T-cell (primary cell): ENCODE measurements at places on chromosomes 7 and 10. TPM values are rescaled to one million over a fixed set of nuclear protein-coding genes. Genes with fewer than 3 reads are reported as not detected.

DNA sequence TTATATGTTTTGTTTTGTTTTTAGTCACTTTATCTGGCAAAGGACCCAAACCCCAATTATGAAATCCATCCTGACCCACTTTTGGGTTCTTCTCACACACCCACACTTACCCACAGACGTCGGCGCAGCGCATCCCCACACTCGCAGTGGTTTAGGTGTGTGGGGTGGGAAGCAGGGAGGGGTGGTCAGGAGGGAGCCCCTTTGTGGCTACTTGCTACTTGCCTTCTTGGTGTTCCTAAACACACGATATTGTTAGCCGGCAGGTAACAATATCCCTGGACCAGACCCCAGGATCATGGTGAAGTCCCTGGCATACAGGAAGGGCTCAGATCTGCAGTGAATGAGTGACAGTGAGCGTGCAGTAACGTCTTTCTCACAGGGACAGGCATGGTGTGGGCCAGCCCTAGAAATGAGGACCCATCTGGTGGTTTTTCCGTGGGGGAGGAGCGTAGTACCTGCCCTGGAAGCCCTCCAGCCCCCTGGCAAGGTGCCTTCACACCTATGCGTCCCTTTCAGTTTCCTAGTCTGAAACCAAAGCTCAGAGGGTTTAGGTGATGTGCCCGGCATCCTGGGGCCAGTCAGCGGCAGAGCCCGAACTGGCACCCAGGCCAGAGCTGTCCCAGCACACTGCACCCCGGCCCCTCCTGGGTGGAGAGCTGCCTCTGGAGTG lies 4.4 kb downstream of the SPOCK2 start:
- DNase-seq: peak; percentile 59

DNA sequence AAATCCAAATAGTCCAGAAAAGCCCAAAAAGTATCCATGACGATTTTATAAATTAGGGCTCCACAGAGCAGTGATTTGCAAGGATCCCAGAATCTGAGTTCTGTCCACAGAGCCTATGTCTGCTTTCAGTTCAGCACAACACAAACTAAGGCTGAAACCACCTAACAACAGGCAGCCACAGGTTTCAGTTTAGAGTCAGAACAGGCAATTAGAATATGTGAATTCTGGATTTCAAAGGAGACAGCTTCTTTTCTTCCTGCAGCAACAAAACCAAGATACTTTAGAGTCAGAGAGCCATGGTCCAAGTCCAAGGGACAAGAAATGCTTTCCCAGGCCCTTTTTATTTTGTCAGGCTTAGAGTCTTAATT lies 23.6 kb downstream of the IFIT3 start:
- DNase-seq: no peak

- no peak for DNase-seq
These were observed 371.9 kb downstream of the BMPER start for GRCh38 chr7:34277016-34277802.

- no peak for DNase-seq
These were observed 124.2 kb downstream of the ARHGAP22 start for GRCh38 chr10:48480397-48481374.

The UCMA gene
- not detected for total RNA-seq

GRCh38 chr10:103610083-103610472 lies 116.6 kb downstream of the NEURL1 start:
- no peak for DNase-seq

DNA sequence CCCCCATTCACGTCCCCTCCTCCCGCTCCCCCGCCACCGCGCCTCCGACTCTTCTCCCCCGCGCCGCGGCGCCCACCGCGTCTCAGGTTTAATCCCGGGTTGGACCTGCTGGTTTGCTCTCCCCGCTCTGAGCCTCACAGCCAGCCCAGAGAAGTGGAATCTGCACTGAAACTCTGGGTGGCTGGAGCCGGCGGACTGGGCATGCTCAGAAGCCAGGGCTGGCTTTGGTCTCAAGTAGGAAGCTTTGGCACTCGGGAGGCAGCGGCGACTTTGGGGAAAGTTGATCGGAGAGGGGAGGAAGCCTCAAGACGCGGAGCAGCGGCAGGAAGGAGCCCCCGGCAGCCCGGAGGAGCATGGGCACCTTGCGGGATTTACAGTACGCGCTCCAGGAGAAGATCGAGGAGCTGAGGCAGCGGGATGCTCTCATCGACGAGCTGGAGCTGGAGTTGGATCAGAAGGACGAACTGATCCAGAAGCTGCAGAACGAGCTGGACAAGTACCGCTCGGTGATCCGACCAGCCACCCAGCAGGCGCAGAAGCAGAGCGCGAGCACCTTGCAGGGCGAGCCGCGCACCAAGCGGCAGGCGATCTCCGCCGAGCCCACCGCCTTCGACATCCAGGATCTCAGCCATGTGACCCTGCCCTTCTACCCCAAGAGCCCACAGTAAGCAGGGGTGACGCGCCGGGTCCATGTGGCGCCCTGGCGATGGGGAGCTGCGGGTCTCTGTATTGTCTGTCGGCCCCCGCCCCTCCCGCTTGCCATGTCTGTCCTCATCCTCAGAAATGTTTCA lies at the start of gene PRKG1:
PRKG1 (plus strand) TSS at position 250 of the 791 bp plus-strand sequence.
- DNase-seq: no peak

GRCh38 chr7:38382684-38383083 lies 109.2 kb upstream of the TARP start:
- no peak for DNase-seq

DNA sequence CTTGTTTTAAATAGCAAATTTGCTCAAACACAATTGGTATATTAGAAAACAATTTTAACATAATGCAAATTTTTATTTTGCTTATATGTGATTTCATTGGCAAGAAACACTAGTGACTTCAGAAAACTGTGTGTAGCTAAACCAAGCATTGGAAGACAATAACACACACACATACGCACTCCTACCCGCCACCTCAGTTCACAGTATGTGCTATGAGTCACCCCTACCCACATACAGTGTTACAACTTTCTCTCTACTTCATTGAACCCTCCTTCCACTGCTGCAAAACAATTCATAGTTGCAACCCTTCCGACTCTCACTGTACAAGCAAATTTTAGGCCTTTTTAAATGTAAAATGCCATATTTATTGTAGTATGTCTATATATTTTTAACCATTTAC lies 119.9 kb upstream of the THSD7A start:
- DNase-seq: no peak

GRCh38 chr10:29508554-29509244 lies 126.1 kb downstream of the SVIL start:
- DNase-seq: no peak

- no peak for DNase-seq
These were observed 30.1 kb upstream of the PTPRN2 start for GRCh38 chr7:158617737-158618128.

DNA sequence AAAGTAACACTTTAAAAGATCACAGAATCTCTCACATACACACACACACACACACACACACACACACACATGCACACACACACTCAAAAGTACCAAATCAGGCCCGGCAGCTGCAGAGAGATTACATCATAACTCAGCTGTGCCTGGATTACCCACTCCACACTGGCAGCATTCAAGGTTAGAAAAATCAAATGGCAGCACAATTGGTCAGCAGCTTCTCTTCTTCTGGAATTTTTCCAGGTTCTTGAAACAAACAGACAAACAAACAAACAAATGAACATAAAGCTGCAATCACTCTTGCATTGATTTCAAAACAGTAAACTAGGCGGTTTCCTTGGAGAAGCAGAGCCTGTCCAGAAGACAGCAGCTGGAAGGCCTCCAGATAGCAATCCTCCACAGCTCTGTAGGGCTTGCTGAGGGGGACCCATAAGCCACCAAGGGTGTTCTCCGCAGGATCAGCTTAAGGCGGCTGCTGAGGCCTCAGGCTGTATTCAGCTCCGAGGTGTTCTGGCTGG lies 24.5 kb upstream of the FAM133B start:
- no peak for DNase-seq

GRCh38 chr7:35374858-35375257 lies 121.0 kb upstream of the TBX20 start:
- DNase-seq: no peak

DNA sequence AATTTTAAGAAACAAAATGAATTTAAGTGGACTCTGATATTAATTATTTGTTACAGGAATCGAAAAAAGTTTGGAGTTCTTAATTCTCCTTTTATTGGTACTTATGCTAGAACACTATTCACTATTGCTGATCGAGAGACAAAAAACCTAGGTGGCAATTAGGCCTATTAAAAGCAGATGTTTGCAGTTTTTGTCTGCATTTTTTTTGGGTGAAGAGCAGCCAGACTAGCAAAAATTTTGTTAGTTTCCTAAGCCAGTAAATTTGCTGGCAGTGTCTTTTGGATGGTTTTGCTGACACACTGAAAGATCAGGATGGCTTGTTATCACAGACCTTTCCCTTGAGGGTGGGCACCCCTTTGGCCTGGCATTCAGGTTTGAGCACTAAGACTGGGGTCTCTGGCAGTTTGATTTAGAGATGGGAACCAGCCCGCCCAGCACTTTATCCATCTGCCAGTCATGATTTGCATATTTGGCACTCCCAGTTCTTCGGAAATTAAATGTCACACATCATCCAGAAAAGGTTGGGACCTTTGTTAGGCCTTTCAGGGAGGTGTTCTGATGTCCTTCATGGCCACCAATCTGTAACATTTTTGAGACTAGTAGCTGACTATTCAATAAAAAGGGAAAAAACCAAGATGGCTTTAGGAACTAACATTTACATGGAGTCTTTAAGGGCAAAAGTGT lies 57.3 kb downstream of the INPP5F start:
- no peak for DNase-seq

DNA sequence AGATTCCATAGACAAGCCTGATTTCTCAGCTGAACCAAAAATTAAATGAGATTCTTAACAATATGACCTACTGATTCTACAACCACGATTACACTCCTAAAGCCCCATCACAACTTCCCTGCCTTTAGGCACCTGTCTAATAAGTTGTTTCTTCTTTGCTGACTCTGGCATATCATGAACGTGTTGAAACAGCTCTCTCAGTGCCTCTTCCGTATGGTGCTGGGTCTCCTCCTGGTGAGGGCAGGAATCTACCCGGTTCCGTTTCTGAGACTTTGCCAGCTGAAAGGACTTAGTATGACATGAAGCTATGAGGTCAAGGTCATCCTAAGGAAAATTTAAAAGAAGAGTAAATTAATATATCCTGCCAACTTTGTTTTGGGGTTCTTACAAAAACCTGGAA lies 48.6 kb downstream of the ARHGAP19 start:
- DNase-seq: no peak

- no peak for DNase-seq
These were observed 48.5 kb upstream of the PPP2R2D start for GRCh38 chr10:131852176-131852822.

- no peak for DNase-seq
These were observed 23.4 kb downstream of the IQCE start for GRCh38 chr7:2582006-2582735.

The MXI1 gene
- total RNA-seq: 49.9 TPM

DNA sequence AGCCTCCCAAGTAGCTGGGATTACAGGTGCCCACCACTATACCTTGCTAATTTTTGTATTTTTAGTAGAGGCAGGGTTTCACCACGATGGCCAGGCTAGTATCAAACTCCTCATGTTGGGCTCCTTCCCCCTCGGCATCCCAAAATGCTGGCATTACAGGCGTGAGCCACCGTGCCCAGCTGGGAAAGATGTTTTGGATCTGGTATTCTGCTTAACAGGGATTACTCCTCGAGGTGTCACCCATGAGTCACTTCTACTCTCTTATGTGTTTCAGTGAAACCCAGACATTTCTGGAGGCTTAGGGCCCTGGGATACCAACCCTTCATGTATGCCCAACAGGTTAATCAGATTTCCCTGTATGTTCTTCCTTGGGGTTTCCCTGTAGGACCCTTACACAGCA lies 11.8 kb upstream of the OPN4 start:
- no peak for DNase-seq

- DNase-seq: no peak
These were observed 44.9 kb upstream of the CHST15 start for GRCh38 chr10:124138195-124138882.

DNA sequence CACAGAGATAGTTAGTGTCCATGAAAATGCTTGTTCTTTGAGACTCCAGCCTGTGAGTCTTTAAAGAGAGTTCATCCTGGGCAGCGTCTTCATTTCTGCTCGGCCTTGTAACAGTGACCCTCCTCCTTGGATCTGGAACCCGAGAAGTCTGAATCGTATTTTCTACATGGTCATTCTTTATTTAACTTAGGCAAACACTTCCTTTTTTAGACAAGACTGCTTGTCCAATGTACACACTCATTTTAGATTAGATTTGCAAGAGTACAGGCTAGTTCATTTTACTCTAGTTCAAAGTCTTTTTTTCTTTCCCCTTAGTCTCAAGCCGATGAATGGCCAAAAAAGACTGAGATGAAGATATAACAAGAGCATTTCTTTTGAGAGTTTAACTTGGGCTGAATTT lies 133.5 kb downstream of the CHN2 start:
- DNase-seq: no peak

DNA sequence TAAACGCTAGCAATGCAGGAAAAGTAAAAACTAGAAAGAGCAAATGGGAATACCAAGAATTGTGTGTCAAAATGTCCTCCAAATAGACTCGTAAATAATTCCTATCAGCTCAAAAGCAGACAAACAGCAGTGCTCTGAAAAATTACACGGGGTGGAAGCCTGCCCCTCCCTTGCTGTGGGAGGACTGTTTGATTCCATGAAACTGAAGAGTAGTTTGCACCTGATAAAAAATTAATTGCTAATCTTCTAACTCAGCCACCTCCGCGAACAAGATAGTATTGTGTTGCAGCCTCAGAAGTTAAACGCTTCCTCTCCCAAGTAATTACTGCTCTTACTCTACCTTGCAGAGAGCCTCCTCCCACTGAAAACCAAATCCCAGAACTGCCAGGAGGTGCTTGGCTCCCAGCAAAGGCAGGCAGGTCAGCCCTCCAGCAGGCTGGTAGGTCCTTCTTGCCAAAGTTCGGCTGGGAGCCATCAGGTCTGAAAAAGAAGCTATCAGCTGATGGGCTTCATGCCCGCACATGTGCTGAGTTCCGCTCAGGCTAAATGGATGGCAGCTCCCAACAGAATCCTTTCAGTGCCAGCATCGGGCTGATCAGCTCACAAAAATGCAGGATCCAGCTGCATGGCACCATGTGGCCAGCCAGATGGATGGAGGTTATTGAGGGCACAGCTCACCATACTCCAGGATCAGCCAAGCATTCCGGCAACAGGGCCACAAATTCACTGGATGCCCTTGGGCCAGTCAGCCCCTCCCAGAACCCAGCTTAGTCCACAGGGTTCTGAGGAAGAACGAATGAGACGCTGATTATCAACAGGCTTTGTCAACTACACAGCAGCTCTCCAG lies 37.1 kb downstream of the MAD1L1 start:
- DNase-seq: no peak

The KMT2C gene
- total RNA-seq: 134 TPM

- no peak for DNase-seq
These were observed 636.3 kb downstream of the PARD3 start for GRCh38 chr10:34178756-34179155.
